ENCODE measurements at places on chromosomes 4 and X. TPM values are rescaled to one million over a fixed set of nuclear protein-coding genes. Genes with fewer than 3 reads are reported as not detected.
A peak's percentile ranks its signal among the peaks of the same experiment; 100 is the strongest.

FTSJ1 gene
- 95.2 TPM for total RNA-seq

POU3F4 gene
- not detected for total RNA-seq

CFI gene
- not detected for total RNA-seq

SYTL4 gene
- total RNA-seq: 4.6 TPM

CCKAR gene
- total RNA-seq: not detected

FAM47A gene
- not detected for total RNA-seq

DGAT2L6 gene
- not detected for total RNA-seq

PF4V1 gene
- not detected for total RNA-seq

GRCh38 chr4:184825896-184826690 is at the start of gene ACSL1:
Gene ACSL1, minus strand, starts transcription at chr4:184825968. Its CDS starts 22,454 bp downstream, at chr4:184803514.
- no peaks in the 10 kb centered on the region for H3K36me3 ChIP-seq
- DNase-seq: peak; percentile 87
- H3K4me1 ChIP-seq: no peaks in the 10 kb centered on the region
- peak within 1 kb of the TSS; percentile 77 for H3K4me3 ChIP-seq
- peak within 1 kb of the TSS; percentile 36 for H3K27ac ChIP-seq

DNA sequence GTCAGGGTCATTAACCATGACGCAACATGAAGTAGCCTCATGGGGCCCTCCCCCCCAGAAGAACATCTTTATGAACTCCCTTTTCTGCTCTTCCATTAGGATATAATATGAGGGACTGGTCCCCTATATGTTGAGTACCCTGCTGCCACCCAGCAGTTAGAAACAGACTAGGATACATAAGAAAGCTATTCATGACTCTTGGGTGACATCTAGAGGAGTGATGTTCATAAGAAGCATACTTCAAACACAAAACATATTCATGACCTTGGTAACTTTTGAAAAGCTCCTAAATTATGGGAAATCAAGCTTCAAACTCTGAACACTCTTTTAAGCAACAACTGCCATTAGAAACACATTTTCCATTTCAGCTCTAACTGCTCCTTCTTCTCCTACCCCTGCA is 155.2 kb upstream of the SPIN4 start:
- H3K4me1 ChIP-seq: peaks cover 21% of the 10 kb centered on the region
- H3K4me3 ChIP-seq: no peak overlapping the region
- no peak overlapping the region for H3K27ac ChIP-seq
- peak; percentile 44 for DNase-seq

- no peak overlapping the region for H3K27ac ChIP-seq
- no peak overlapping the region for H3K4me3 ChIP-seq
- no peaks in the 10 kb centered on the region for H3K36me3 ChIP-seq
- no peak for DNase-seq
- no peaks in the 10 kb centered on the region for H3K4me1 ChIP-seq
- H3K27me3 ChIP-seq: no peaks in the 10 kb centered on the region
Measured at GRCh38 chr4:118877797-118878196, 10.9 kb upstream of the SYNPO2 start.

DNA sequence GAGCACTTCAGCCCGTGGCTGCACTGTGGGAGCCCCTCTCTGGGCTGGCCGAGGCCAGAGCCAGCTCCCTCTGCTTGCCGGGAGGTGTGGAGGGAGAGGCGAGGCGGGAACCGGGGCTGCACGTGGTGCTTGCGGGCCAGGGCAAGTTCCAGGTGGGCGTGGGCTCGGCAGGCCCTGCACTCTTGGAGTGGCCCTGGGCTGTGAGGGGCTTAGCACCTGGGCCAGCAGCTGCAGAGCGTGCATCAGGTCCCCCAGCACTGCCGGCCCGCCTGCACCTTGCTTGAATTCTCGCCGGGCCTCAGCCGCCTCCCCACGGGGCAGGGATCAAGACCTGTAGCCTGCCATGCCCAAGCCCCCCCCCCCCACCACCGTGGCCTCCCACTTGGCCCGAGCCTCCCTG is 28.9 kb upstream of the APOOL start:
- no peak for DNase-seq
- H3K27me3 ChIP-seq: no peaks in the 10 kb centered on the region
- no peak overlapping the region for H3K4me3 ChIP-seq
- H3K27ac ChIP-seq: no peak overlapping the region

DNA sequence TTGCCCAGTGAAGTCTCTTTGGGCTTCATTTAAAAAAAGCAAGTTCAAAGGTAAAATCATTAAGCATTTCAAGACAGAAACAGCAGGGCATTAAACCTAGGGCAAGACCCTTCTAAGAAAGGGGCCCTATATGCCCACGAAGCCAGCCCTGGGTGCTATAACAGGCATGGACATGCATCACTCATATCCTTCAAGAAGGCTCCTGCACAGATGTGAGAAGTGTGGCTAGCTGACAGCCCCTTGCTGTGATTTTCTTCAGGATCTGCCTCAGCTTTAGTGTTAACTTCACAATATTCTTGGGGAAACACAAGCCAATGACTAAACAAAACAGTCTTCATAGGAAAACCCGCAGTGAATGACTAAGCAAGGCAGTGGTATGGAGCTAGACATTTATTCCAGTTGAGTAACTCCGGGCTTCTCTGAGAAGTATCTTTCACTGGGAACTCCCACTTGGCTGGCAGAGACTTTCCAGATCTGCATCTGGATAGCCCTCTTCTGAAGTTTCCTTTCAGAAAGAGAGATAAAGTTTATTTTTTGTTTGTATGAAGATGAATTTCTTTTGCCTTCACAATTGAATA is 11.9 kb upstream of the MAOA start:
- no peaks in the 10 kb centered on the region for H3K27me3 ChIP-seq
- H3K36me3 ChIP-seq: no peaks in the 10 kb centered on the region
- DNase-seq: peak; percentile 78

DNA sequence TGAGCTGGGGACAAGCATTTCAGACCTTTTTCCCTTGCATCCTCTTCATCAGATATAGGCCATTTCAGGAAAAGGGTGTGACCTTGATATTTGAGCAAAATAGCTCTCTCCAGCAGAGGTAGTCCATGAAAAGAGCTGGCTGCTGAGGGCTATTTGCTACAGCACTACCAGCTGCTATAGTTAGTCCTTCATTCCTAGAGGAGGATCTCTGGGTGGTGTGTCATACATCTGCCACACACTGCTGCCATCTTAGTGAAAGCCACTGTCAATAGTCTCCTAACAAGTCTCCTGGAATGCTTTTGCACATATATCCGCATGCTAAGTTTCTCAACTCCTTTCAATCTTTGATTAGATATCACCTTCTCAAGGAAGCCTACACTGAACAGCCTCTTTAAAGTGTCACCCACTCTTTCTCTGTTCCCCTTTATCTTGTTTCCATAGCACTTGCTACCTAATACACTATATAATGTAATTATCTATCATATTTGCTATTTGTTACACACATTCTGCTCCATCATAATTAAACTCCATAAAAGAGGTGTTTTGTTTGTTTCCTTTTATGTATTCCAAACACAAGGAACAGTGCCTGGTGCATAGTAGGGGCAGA is 131.9 kb downstream of the TBC1D19 start:
- H3K36me3 ChIP-seq: 0 out of 2 replicates have a peak, but pooled peaks cover 4% of the 10 kb centered on the region
- H3K4me1 ChIP-seq: peaks cover 14% of the 10 kb centered on the region
- DNase-seq: no peak
- no peak overlapping the region for H3K27ac ChIP-seq
- no peaks in the 10 kb centered on the region for H3K27me3 ChIP-seq

DNA sequence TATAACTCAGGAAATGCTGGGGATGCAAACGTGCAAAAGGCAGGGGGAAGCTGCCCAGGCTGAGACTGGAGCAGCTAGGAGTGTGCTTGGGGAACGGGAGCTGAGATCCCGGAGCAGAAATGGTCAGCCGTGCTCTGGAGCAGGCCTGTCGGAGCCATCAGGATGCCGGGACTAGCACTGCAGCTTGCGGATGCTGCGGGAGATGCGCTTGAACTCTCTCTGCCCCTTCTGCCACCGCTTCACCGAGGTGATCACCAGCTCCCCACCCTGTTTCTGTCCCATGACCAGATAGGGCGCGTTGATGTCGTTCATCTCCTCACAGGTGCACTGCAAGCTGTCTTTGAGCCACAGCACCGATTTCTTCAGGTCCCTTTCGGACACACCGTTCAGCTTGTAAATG is 7.6 kb downstream of the SFRP2 start:
- H3K4me3 ChIP-seq: no peak overlapping the region
- H3K36me3 ChIP-seq: no peaks in the 10 kb centered on the region
- no peak overlapping the region for H3K27ac ChIP-seq
- peaks cover 7% of the 10 kb centered on the region for H3K4me1 ChIP-seq
- DNase-seq: no peak

DNA sequence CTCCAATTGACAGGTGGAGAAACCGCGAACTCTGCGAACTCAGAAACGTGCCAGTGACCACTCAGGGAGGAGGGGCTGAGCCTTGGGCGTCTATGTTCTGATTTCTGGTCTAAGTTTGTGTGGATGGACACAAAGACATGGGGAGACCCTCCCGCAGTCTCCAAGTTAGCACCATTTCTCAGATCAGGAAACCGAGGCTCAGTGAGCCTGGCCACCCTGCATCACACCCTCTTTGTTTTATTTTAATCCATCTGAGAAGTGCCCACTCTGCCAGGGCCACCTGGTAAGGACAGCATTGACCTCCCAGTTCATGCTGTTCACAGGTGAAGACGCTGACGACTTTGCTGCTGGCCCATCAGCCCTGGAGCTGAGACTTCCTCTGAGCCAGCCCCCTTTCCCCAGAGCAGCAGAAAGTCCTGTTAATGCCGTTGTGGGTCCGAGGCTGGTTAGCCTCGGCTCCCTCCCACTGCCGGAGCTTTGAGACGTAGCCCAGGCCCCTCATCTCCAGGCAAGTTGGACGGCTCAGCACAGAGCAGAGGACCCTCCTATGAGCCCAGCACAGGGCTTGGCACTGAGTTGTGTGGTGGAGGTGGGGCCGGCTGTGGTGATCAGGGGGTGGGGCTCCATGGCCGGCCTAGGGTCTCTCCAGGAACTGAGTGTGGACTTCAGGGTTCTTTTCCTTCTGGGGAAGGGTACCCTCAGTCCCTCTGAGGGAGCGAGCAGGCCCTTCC is 43.7 kb downstream of the PSAPL1 start:
- no peak for DNase-seq
- H3K4me1 ChIP-seq: no peaks in the 10 kb centered on the region
- H3K4me3 ChIP-seq: no peak overlapping the region
- H3K36me3 ChIP-seq: no peaks in the 10 kb centered on the region

GRCh38 chr4:183840311-183840710 is 64.8 kb upstream of the STOX2 start:
- H3K27ac ChIP-seq: no peak overlapping the region
- H3K4me3 ChIP-seq: no peak overlapping the region
- peak; percentile 88 for DNase-seq
- H3K36me3 ChIP-seq: no peaks in the 10 kb centered on the region

- H3K36me3 ChIP-seq: no peaks in the 10 kb centered on the region
- H3K4me3 ChIP-seq: no peak within 1 kb of the TSS
- H3K27me3 ChIP-seq: no peaks in the 10 kb centered on the region
- H3K27ac ChIP-seq: no peak within 1 kb of the TSS
- DNase-seq: no peak
Measured at GRCh38 chrX:119895843-119896326, at the start of gene AKAP14. Gene AKAP14, plus strand, starts transcription at chrX:119895893. Its CDS starts 7,331 bp downstream, at chrX:119903224.

GRCh38 chrX:136812286-136812685 is 31.6 kb upstream of the ARHGEF6 start:
- no peaks in the 10 kb centered on the region for H3K27me3 ChIP-seq
- no peak overlapping the region for H3K27ac ChIP-seq
- no peak overlapping the region for H3K4me3 ChIP-seq
- DNase-seq: peak; percentile 45
- no peaks in the 10 kb centered on the region for H3K36me3 ChIP-seq

DNA sequence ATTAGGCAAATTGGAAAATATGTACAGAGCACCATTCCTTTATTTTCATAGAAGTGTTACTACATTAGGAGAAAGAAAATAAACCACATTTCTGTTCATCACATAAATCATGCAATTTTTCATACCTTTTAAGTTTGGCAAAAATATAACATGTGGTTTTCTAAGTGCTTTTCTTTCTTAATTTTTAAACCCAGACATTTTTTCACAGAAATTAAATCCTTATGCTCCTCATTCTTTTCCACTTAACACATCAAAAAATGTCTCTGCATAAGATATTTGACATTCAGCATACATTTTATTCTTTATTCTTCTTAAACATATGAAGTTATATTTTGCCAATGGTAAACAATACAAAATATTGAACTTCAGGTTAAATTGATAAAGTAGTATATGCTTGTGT is 826.6 kb upstream of the SLIT2 start:
- no peaks in the 10 kb centered on the region for H3K36me3 ChIP-seq
- no peaks in the 10 kb centered on the region for H3K27me3 ChIP-seq
- peak; percentile 4 for DNase-seq
- H3K4me1 ChIP-seq: 0 out of 2 replicates have a peak, but pooled peaks cover 6% of the 10 kb centered on the region
- H3K4me3 ChIP-seq: no peak overlapping the region

DNA sequence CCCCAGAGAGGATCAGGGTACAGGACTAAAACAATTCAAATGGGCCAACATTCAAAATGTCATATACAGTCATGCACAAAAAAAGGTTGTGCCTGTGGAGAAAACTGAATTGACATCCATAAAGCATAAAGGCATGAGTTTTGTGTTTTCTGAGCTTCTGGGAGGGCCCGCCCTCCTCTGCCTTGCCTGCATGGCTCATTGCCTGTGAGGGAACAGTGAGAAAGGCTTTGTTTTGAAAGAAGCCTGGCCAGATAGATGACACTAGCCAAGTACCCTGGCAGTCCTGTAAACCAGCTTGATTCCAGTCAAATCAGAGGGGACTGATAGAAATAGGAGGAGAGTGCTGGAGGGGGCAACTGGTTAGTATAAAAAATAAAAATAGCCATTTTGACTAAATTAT is 194.3 kb downstream of the KIT start:
- DNase-seq: no peak
- H3K36me3 ChIP-seq: no peaks in the 10 kb centered on the region
- H3K27ac ChIP-seq: no peak overlapping the region

- H3K4me1 ChIP-seq: no peaks in the 10 kb centered on the region
- no peak overlapping the region for H3K27ac ChIP-seq
- no peak overlapping the region for H3K4me3 ChIP-seq
Measured at GRCh38 chrX:38839944-38840343, 38.7 kb downstream of the MID1IP1 start.
